Central memory CD8-positive, alpha-beta T cell (primary cell): ENCODE measurements at places on chromosomes 16 and 17.

DNA sequence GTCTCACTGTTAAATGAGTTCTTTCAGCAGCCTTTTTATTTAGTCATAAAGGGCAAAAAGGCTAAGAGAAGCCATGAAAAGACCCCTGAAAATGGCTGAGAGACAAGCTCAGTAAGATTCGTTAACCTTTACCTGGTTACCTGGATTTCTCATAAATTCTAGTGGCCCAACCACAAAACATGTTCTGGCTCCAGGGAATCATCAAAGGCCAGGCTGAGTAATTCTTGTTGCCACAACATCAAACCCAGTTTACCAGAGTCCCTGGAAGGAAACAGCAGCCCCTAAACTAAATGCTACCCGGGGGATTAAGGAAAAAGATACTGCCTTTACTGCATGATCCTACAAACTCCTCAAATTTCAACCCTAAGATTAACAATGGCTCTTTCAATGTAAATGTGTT, 15.8 kb downstream of the CYTH1 start:
- no peak for DNase-seq

GRCh38 chr16:50153596-50154419, 702 bp downstream of the TENT4B start:
- no peak for DNase-seq

DNA sequence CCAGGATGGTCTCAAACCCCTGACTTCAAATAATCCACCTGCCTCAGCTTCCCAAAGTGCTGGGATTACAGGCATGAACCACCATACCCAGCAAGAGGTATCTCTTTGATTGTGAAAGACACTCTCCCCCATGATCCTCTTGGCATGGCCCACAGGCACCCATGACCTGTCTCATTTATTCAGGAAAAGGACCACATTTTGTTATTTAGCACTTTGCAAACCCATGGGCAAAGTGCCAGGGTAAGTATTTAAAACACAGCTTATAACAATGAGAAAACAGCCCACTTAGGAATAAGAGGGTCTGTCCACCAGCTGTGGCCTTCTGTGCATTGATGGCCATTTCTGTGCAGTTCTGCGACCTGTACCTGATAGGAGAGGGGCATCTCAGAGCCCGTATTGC, 12.8 kb upstream of the AKTIP start:
- DNase-seq: no peak

GRCh38 chr16:58002936-58003335, 1.7 kb downstream of the USB1 start:
- no peak for DNase-seq
